ENCODE measurements at places on chromosomes 2 and 18.

GRCh38 chr2:232489516-232490220 is 2.0 kb upstream of the ECEL1 start:
- no peak for DNase-seq

DNA sequence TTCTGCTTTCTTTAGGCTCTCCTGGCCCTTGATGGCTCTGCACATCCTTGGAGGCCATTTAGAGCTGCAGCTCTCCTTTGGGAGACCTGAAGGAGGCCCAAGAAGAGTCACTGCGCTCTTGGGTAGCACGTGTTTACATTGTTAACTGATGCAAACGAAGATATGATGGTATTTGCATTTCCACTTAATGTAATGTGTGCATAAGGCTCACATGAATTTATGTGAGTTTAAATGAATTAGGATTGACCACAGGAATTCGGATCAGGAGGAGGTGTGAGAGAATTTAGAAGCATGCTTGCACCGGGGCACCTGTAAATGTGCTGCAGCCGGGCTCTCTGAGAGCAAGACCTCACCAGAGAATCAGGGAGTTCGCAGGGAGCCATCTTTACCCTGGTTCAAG is 7.5 kb downstream of the SH3RF3 start:
- no peak for DNase-seq

- no peak for DNase-seq
Observed at GRCh38 chr18:62549755-62550154, 26.9 kb downstream of the ZCCHC2 start.

DNA sequence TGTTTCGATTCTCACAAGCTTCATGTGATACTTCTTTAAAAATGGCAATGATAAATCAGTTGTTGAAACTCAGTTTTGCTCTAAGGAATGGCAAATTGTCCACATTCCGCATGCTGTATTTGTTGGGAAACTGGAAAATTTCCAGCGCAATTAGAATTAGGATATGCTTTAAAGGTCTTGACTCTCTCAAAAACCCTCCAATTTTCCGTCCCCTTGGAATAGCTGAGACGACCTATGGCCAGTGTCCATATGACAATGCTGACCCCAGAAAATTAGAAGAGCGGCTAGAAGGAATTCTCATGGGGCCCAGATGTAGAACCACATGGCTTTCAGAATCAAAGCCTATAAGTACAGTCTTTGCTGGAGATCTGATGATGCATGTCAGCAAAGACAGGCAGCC is 170.8 kb downstream of the TMEM18 start:
- DNase-seq = no peak

DNA sequence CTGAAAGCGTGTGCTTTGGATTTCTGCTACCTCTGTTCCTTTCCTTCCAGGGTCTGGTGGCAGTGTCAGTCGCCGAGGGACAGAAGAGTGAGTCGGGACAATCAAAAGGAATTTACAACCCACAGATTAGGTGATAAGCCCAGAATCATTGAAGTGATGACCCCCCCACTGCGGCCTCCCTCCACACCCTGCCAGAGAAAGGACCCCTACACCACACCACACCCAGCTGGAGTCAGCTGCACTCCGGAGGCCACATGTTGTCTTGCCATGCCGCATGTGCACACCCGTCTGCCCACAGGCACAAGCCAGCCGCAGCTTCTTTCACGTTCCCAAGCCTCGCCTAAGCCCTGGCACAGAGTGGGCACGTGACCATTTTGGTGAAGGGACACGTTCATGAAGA is 366.8 kb upstream of the SALL3 start:
- DNase-seq = no peak

- no peak for DNase-seq
Observed at GRCh38 chr2:240143276-240143675, 2.8 kb upstream of the OTOS start.

DNA sequence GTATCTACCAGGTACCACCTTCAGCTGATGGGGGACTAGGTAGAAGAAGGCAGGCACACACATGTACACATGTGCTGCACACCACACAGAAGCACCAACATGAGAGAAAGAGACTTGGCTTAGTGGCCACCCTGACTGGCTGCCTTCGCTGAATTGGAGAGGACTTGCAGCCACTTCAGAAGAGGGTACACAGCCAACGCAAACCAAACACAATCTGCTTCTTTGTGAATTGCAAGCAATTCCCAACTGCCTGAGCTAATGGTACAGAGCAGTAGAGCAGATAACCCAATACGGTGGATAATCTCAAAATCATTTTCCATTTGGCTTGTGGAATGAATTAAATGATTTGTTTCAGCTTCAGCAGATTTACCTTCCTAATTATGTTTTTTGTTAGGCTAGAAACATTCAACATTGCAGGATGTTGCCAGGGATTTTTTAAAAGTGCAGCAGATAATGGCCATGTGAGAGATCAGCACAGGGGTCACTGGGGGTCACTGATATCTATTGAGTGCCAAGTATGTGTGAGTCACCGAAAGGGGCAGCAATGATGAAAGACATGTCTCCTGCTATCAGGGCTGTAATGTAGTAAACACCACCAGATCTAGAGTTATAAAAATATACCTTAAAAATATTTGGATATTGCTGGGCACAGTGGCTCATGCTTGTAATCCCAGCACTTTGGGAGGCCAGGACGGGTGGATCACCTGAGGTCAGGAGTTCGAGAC is 652.6 kb downstream of the BCL11A start:
- DNase-seq = no peak

DNA sequence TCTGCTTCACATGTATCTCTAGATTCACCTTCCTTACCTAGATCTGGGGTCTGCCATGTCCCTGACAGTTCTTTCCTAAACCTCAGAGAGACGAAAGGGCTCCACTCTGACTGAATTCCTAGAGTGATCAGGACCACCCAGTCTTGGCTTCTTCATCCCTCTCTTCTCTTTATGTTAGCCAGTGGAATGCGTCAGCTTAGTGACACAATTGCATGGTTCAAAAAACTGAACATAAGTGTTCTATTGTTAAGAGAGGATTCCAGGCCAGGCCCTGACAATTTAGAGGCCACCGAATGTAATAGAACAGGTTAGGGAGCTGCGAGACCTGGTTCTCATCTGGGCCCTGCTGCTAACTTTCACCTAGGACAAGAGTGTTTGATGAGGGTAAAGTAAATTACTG is 10.0 kb downstream of the PRELID3A start:
- no peak for DNase-seq

DNA sequence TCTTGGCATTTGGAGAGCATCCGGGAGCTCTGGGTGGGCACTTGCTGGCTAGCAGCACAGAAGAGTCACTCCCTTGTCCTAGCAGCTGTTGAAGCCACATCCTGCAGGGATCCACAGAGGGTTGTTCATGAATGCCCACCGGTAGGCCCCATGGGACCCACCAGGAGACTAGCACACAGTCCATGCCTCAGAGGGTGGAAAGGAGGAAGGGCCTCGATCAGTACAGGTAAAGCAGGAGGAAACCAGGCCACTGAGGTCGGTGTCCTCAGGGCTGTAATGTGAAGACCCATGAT is 205.8 kb downstream of the SEPTIN10 start:
- no peak for DNase-seq

DNA sequence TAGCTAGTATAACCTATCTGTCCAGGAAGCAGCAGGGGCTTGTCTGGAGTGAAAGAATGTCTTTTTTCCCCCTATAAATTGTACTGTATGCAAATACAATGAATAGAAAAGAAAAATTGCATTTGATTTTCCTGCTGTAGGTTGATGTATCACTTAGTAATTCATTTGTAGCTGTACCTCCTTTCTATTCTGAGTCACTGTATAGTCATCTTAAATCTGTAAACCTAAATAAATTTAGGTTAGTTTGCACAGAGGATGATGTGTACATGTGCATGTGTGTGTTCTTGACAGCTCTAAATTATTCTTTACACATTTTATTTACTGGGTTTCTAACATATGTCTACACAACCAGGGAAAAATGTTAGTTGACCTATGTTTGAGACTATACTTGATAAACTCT is 478.7 kb upstream of the CNTNAP5 start:
- DNase-seq = no peak

DNA sequence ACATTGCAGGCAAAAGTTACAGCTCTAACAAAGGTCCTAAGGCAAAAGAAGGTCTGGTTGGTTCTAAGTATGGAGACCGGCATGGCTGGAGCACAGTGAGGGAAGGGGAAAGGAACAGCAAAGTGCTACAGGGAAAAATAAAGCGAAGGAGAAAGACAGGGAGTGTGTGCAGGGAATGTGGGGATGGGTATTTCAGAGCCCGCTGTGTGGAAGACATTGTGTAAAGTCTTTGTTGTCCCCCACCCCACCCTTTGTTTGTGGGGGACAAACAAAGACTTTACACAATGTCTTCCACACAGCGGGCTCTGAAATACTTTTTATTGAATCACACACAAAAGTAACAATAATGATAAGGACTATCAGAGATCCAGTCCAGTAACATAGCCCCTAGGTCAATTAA is 28.9 kb upstream of the C2orf15 start:
- DNase-seq = no peak

DNA sequence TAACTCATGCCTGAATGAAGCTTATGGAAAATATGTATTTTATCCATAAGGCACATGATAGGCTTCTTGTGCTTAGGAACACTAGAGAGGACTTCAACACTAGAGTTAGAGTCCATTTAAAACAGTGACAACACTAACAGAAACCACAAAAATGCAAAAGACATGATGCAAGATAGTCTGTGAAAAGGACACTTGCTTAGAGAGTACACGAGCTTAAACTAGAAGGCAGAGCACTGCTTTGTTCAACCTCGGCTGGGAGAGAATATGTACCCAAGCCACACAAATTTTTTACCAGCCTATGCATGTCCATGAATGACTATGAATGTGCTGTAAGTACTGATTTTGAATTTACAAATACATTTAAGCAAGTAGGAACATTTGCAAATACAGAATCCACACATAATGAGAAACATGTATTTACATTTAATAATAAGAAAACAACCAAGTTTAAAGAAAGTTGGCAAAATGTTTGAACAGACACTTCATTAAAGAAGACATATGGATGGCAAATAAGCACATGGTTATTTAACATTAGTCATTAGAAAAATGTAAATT is 130.6 kb downstream of the SPOPL start:
- no peak for DNase-seq

GRCh38 chr18:54679318-54680149 is 88.5 kb downstream of the DYNAP start:
- DNase-seq = no peak

DNA sequence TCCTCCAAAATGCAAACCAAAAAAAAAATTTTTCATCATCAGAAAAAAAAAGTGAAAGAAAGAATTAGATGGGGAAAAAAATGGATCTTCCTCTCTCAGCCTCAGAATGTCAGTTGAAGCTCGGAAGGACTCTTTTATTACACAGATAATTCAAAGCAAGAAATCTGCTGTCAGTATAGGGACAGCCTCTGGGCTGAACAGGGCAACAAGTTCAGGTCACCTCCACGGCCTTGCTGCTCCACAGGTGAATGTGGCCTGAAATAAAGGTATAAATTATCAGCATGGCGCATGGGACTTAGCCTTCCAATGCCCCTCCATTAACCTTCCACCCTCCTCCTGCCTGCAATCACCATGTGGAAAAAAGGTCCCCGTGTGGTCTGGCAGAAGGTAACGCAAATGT is 316.8 kb upstream of the POU3F3 start:
- DNase-seq = no peak

DNA sequence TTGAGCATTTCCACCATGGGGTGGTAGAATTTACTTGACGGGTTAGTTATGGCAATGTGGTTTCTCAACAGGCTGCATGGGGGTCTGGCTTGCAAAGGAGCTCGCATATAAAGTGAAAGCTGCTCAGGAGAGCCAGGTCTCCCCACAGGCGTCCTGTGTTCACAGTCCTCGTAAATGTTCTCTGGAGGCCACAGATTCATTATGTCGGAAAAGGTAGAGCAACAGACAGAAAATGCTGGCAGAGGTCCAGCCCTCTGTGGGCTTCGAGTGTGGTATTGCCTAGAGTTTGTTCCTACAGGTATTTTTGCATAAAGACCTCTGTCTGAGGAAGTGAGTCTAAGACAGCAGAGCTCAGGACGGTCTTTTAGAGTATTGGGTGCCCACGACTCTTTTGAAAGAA is 96.4 kb downstream of the CDCA7 start:
- DNase-seq = peak; percentile 26

GRCh38 chr18:62571648-62572047 is 48.8 kb downstream of the ZCCHC2 start:
- no peak for DNase-seq

DNA sequence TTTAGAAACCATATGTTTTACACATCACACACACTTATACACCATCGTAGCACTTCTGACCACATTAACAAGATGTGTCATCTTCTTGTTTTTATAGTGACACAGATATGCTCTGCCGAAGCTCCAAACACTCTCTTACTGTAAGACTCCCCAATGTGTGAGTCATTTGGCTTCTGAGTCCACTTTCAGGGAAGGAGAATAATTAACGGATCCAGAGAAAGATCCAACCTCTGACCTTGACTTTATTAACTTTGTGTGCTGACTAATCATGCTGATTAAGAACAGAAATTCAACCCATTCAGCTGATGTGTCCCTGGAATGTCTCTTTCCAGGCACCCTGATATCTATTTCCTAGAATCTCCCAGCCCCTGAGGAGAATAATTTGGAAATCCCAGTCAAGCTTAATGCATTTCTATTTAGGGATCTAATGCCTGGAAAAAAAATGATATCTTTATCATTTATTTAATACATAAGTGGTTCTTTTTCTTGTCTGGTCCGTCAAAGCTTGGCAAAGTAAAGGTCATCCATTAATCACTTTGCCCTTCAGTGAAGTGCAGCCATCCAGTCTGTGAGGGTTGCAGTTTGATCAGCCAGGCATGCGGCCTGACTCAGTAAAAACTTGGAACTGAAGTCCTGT is 615.8 kb upstream of the SYT4 start:
- no peak for DNase-seq

- no peak for DNase-seq
Observed at GRCh38 chr2:39787950-39788349, 8.9 kb upstream of the THUMPD2 start.

- no peak for DNase-seq
Observed at GRCh38 chr2:183037074-183037552, 1.1 kb downstream of the NCKAP1 start.

- no peak for DNase-seq
Observed at GRCh38 chr18:11260961-11261461, 111.6 kb upstream of the PIEZO2 start.

GRCh38 chr2:150679456-150680120 is 192.1 kb upstream of the RND3 start:
- no peak for DNase-seq

- no peak for DNase-seq
Observed at GRCh38 chr2:218325566-218326160, 31.0 kb upstream of the CATIP start.

GRCh38 chr2:58497168-58497567 is 256.0 kb upstream of the FANCL start:
- DNase-seq = no peak

DNA sequence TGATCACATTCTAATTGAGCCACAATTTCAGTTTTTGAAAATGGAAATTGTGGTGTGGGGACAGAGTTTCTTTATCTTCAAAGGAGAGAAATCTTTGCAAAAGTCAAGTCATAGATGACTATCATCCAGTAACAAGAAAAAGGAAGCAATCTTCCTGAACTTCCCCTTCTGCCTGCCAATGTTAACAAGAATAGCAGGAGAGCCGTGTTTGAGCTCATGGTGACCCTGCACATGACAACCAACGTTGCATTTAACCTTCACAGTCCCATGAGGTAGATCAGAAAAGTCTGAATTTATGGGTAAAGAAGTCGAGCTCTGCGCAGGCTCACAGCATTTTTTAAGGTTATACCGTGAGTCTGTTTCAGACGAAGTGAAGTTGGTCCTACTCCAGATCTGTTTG is 454.9 kb downstream of the LPIN1 start:
- DNase-seq = no peak

- no peak for DNase-seq
Observed at GRCh38 chr2:13524492-13524891, 807.8 kb downstream of the TRIB2 start.
